Effector CD4-positive, alpha-beta T cell (primary cell): ENCODE measurements at places on chromosomes 2 and 18.

- no peak for DNase-seq
These were observed 77.6 kb upstream of the OTOF start for GRCh38 chr2:26555246-26556133.

- DNase-seq: no peak
These were observed 13.9 kb upstream of the UGT1A8 start for GRCh38 chr2:233603520-233603919.

GRCh38 chr18:78738076-78738690 is 241.4 kb upstream of the SALL3 start:
- no peak for DNase-seq

DNA sequence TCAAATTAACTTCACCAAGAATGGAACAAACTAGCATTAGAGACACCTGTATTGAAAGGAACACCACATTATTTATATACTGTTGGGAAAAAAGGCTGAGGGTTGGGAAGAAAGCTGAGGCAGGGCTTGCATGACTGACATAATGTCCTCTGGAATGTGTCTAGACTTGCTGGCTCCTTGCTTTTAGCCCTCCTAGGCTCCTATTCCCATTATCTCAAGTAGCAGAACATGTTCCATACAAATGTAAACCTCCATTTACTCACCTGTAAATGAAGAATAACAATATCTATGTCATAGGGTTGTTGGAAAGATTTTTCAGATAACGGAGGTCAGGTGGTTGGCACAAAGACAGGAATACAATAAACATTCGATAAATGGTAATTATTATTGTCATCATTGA is 976 bp upstream of the ACADL start:
- DNase-seq: no peak

- DNase-seq: peak; percentile 42
These were observed 68.4 kb downstream of the POLR1A start for GRCh38 chr2:86037141-86037794.

- DNase-seq: no peak
These were observed 812 bp downstream of the SOWAHC start for GRCh38 chr2:109614715-109615636.
